ENCODE measurements at places on chromosomes 2 and 18.

- no peak for DNase-seq
Measured at GRCh38 chr2:41216978-41217377, 765.1 kb upstream of the SLC8A1 start.

- DNase-seq: no peak
Measured at GRCh38 chr2:189576396-189576795, 4.2 kb downstream of the SLC40A1 start.

DNA sequence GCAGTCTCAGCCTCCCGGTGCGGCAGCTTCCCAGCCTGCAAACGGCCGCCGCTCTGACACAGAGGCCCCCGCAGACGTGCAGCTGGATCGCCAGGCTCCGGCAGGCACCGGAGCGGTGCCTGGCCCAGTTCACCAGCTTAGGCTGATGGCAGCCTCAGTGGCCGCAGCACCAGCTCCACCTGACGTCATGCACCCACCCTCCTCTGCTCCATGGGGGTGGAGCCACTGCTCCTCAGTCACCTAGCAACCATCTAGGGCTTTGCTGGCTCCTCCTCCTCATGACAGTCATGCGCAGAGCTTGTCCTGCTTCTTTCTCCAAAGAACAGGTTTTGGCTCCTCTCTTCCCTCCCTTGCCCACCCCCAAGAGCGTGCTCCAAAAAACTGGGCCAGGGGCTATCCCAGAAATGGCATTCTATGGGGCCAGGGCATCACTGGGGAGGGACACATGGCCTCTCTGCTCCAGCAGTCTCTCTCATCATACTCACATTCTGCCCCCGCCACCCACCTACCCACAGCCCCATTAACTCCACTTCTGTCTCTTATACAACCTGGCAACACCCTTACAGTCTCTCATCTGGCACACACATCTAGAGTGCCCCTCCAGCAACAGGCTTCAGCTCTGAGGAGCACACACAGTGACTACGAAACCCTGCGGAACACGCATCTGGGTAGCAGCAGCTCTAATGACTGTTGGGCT, 5.5 kb downstream of the DCTN1 start:
- peak; percentile 93 for DNase-seq

DNA sequence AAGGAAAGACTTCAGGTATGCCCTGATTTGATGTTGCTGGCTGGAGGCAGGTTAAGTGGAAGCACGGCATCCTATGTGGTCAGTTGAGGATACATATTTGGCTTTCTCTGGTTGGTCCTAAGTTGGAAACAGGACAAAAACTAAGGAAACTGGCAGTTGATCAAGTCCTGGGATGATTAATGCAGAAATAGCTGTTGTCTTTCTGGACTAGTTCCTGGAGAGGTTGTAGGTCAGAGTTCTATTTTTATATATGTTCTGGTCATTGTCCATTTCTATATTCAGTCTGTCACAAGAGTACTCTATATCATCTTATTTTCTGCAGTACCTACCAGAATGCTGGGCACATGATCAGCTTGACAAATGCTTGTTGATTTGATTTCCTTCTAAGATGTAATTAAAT, 4.0 kb upstream of the SLC35F5 start:
- no peak for DNase-seq

DNA sequence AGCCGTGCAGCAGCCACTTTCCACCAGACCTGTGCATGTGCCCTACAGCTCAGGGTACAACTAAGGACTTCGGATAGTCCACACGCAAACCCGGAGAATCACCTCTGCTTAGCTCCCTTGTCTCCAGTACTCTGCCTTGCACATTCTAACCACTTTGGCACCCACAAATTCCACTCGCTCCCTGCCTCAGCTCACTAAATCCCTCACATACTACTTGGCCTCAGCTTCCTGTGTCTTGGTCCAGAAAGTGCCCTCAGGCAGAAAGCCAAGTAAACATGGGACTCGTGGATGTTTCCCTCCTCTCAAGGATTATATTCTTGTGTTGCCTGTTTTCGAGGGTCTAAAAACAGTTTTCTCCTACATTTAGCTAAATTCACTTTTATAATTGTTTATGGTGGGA, 157.8 kb upstream of the DAPL1 start:
- no peak for DNase-seq

- DNase-seq: no peak
Measured at GRCh38 chr2:15992457-15993231, 52.3 kb downstream of the MYCN start.

- no peak for DNase-seq
Measured at GRCh38 chr2:60796573-60797509, 40.8 kb downstream of the PAPOLG start.

GRCh38 chr2:212686285-212686895, 147.8 kb upstream of the ERBB4 start:
- peak; percentile 39 for DNase-seq

DNA sequence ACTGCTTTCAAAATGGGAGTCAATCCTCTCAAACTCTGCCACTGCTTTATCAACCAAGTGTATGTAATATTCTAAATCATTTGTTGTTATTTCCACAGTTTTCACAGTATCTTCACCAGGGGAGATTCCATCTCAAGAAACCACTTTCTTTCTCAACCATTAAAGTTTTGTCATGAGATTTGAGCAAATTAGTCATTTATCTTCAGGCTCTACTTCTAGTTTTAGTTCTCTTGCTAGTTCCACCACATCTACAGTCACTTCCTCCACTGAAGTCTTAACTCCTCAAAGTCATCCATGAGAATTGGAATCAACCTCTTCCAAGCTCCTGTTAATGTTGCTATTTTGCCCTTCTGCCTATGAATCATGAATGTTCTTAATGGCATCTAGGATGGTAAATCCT, 545.8 kb downstream of the ARHGAP15 start:
- DNase-seq: no peak

GRCh38 chr18:1075876-1076275, 171.2 kb downstream of the ADCYAP1 start:
- DNase-seq: no peak

Measured in H9 (cell line).